ENCODE measurements at places on chromosomes 1 and 21.

DNA sequence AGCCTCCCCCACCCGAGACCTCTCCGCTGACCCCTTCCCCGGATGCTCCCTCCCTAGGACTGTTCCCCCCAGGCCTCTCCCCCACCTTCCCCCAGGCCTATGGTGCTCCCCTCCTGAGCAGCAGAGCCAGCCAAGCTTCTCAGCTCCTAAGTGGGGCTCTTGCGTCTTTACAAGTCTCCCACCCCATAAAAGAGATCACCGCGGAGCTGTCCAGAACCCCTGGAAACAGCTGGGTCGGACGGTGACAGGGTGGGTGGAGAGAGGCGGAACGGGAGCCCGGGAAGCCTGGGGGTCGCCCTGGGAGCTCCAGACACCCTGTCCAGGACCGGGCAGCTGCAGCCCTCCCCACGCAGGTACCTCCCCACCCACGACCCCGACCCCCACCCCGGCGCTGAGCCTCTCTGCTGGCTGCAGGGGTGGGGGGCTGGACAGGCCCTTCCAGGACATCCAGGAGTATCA is 61.2 kb downstream of the WNT9A start:
- DNase-seq = no peak

DNA sequence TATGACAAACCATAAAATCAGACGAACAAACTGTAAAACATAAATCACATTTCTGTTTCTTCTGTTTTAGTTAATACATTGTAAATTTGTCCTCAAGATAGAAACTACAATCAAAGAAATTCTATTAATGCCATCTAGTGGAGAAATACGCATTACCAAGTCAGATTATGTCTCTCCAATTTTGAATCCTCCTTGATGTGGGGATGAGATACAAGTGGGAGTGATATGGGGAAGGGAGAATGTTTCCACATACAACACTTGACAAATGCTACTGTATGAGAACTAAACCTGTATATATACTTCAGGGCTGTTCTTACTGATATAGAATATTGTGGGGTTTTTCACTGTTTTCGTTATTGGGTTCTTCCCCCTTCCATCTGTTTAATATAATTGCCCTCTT is 2.6 kb downstream of the HFM1 start:
- DNase-seq = peak; percentile 15

- DNase-seq = no peak
Observed at GRCh38 chr21:31371715-31372470, 27.8 kb upstream of the TIAM1 start.

DNA sequence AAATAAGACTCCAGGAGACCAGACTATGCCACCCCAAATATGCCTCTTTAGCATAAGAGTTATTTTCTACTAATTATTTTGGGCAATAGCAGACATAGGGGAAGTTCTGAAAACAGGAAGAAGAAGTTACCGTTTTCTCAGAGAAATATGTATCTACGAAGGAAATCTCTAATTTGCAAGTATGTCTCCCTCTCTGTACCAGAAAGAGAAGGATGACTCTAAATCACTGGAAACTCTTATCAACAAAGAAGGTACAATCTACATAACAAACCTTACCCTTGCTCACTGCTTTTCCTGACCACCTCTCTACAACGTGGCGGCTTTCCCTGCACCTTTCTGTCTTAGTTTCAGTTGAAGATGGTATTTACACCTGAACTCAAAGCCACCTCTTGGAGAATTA is 49.0 kb downstream of the OMA1 start:
- DNase-seq = no peak

GRCh38 chr1:208115924-208116640 is 128.1 kb downstream of the PLXNA2 start:
- DNase-seq = no peak

GRCh38 chr1:92274939-92275338 is 23.8 kb downstream of the GLMN start:
- no peak for DNase-seq

DNA sequence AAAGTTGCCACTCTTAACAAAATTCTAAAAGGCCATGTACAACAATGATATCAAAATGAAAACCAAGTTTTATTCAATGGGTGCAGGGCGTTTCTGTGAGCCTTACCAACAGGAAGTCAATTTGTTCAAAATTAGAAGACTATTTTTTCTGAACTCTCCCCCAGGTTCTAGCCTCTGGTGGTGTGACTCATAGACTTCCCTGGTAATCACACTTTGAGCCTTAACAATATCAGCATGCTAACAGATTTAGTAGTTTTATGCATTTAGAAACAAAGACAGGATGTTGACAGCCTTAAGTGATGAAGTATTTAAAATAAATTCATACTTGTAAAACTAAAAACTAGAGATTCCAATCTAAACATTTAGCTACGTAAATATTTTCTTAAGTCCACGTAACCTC is 88.4 kb downstream of the LRRC8C start:
- DNase-seq = peak; percentile 26

GRCh38 chr1:55213885-55214211 is 1.3 kb downstream of the USP24 start:
- DNase-seq = no peak

DNA sequence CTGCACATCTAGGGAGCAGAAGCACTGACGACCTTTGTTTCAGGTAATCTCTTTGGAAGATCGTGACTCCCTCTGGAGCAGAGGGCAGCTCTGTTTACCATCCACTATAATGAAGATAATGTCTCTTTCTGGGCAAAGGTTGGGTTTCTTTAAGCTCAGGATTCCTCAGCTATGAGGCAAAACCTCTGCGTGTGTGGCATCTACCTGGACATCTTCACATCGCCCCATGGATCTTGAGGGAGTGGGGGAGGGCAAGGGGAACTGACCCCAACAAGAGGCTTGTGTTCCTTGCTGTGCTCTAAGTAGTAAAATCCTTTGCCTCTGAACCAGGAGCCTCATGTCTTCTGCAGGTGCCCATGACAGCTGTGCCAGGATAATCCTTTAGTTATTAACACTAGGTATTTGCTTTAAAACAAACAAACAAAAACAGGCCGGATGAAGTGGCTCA is 19.6 kb downstream of the SPATA45 start:
- no peak for DNase-seq

GRCh38 chr1:228988664-228989063 is 253.4 kb downstream of the RHOU start:
- peak; percentile 57 for DNase-seq

- no peak for DNase-seq
Observed at GRCh38 chr1:147612366-147612765, 58.0 kb downstream of the ACP6 start.

GRCh38 chr21:17671733-17672132 is 59.0 kb upstream of the BTG3 start:
- DNase-seq = no peak

- peak; percentile 39 for DNase-seq
Observed at GRCh38 chr1:110615548-110616130, 9.5 kb upstream of the KCNA2 start.

DNA sequence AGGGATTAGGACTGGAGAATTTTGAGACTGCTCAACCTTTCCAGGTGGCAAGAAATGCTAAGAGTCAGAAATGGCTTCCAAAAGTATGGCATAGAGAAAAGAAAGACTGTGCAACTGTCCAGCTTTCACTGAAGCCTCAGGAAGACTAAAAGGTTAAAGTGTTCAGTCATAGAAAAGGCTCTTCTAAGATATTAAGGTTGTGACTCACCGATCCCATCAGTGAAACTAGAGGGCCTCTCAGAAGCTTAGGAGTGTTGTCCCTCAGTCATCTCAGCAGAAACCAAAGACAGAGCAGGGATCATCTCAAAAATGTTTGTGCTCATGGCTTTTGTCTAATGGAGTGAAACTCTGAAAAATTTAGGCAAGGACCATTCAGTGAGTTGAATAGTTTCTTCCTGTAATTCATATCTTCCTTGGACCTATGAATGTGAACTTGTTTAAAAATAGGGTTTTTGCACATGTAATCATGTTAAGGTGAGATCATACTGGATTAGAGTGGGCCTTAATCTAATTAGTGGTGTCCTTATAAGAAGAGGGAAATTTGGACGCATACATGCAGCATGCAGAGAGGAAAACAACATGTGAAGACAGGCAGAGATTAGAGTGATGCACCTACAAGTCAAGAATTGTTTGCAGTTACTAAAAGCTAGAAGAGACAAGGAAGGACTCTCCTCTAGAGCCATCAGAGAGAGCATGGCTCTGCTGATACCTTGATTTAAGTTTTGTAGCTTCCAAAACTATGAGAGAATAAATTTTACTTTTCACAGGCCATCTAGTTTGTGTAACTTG is 71.3 kb downstream of the RPE65 start:
- peak; percentile 18 for DNase-seq

- DNase-seq = no peak
Observed at GRCh38 chr1:64478594-64479470, 8.9 kb downstream of the CACHD1 start.

DNA sequence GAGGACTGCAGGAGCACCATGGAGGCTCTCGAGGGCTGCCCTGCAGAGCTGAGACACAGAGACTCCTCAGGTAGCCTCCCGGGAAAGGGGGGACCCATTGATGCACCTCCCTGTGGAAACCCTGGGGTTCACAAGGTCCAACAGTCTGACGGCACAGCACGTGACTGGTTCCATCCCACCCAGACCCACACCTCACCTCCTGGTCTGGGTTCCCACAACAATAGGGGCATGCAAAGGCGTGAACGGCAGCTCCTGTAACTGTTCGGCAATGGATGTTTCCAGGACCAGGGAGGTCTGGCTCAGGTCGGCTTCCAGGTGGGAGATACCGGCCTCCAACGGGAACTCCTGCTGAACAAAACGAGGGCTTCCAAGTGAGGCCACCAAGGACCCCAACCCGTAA is 86.8 kb downstream of the NPHP4 start:
- DNase-seq = no peak

GRCh38 chr1:239733995-239734394 is 347.6 kb downstream of the CHRM3 start:
- no peak for DNase-seq

DNA sequence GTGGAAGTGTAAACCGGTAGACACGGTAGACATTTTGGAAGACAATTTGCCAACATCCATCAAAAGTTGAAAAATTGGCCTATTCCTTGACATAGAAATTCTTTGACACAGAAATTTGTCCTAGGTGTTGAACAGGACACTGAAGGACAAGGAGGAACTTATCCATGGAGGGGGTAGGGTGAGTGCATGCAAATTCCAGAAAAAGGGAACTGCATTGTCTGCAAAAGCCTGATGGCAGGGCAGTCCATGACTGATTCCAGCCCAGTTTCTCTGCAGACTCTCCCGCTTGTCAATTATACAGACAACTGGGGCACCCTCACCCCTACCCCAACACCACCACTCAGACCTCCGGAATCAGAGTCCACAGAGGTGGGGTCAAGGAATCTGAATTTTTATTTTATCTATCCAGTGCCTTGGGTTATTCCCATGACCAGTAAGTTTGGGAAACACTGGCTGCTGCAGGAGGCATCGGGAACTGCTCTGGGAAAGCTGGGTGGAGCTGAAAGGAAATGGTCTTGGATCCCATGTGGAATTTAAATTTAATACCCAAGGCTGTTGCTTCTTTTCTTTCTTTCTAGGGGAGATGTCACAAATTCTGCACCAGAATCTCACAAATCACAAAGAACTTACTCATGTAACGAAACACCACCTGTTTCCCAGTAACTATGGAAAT is 103.3 kb upstream of the SLC45A1 start:
- DNase-seq = no peak

DNA sequence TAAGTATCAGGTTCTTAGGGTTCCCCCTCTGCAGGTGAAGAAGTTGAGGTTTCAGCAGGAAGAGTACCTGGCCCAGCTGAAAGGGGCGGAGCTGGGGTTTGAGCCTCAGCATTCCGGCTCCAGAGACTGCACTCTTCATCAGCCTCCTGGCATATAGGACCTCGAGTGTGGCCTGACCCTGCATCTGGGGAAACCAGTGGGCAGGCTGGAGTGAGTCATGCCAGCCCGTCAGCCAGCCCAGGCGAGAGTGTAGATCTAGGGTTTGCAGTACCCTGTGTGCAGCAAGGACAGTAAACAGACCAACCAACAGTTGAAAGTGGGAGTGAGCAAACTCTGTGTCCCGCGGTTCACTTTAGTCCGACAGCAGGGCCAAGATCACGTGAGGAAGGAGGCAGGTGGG is 14.1 kb downstream of the MFSD2A start:
- no peak for DNase-seq

DNA sequence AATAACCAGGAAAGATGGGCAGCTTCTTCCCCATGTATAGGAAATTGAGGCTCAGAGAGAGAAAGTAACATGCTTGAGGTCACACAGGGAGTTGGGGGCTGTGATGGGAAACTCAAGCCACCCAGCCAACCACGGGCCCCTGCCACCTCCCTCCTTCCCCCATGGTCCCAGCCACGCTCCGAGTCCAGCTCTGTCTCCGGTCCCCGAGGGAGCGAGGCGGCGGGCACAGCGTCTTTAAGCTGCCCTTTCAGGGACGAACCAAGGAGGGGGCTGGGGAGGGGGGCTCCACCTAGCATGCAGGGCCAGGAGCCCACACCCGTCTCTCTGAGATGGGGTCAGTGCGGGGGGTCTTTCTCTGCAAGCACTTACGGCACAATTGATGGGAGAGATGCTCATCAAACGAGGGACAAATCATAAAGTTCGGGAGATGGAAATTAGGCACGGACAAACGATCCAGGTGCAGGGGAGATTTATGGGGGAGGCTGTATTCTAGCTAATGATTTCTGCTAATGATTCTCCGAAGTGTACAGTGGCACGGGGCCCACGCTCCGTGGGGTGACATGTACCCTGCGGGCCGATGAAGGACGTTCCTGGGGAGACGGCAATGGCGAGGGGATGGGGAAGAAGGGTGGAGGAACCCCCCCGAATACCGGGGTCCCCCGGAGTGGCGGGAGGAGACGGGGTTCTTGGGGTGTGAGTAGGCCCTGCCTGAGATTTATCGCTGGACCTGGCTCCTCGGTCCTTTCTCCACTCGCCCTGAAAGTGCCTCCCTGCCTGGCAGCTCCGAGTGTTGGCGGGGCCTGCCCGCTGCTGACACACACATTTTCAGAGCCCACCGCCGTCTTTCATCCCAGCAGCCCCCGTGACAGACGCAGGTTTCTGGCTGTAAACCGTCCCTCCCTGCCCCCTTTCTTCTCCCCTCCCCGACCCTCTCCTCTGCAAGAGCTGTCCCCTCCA is 31.2 kb upstream of the CASZ1 start:
- no peak for DNase-seq

DNA sequence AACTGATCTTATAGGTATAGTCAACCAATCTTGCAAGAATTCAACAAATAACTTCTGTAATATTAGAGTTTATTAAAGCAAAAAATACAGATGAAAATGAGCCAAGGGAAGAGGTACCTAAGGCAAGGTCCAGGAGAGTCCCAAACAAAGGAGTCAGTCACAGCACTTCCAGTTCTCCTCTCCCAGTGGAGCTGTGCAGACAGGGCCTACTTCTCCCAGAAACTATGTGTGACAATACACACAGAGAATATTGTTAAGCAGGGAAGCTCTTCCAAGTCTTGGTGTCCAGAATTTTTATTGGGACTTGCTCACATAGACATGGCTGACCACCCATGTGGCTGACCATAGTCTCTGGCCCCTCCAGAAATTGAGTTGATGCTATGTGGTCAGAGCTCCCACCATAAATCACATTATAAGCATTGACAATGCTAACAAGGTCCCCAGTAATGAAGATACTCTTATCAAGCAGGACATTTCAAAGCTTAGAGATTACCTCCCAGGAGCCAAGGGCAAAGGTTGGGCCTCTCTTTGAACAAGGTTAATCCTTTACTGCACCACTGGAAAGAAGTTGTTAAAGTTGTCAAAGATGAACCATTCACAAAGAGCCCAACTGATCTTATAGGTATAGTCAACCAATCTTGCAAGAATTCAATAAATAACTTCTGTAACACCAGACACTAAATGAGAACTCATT is 3.5 kb upstream of the CD244 start:
- DNase-seq = no peak
